Putamen (tissue), 1 donor: ENCODE measurements at places on chromosomes 2 and 18.

GRCh38 chr2:176405477-176405876 lies 136.2 kb downstream of the MTX2 start:
- no peak for DNase-seq

DNA sequence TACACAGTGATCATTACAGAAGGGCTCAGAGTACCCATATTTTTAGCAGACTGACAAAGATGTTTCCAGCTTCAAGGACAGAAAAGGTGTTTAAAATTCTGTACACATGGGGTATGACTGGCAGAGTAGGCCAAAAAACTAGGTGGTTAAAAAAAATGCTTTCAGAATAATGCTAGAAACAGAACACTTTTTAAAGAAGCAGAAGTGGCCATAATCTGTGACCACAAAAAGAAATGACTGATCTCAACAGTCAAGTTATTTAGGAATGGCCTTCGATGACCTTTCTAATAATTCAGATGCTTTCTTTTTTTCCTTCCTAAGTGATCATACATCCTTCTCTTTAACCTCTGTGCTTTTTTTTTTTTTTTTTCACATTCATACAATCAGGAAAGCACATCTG lies 4.1 kb upstream of the AQP4 start:
- no peak for DNase-seq

- no peak for DNase-seq
These were observed 65.9 kb downstream of the BCL2 start for GRCh38 chr18:63253428-63254372.

GRCh38 chr2:217467331-217467730 lies 535.5 kb downstream of the TNS1 start:
- DNase-seq = no peak

DNA sequence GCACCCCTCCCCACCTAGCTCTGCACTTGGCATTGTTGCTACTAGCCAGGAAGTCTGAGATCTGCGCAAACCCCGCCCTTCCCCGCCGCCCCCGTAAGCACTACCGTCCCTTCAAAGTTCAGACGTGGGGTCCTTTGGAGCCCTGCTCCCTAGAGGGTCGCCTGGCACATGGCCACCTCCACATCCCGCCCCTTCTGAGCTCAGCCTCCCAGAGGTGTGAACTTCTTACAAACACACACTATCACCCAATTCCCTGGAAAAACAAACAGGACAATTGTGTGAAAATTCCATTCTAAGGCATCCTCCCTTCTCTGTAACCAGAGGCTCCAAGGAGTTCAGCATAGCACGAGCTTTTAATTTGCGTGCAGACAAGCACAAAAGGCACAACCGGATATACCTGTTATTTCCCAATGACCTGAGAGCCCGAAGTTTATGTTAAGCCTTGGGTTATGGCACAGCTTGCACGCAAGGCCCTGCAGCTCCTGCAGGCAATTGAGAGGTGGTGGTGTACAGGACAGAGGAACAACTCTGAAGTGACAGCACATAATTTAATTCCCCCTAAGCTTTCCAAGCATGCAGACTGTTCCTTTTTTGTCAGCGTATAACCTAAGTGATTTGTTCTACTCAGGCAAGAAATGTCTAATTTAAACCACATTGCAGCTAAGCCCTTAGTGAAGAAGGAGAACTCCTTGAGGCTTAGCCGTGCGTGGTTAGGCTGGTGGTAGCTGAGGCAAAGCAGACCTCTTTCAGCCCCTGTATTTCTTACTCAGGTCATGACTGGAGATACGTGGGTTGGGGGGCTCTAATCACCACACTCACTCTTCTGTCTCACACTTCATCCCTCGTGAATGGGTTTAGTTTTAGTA lies 20.3 kb upstream of the CYP1B1 start:
- DNase-seq = no peak

DNA sequence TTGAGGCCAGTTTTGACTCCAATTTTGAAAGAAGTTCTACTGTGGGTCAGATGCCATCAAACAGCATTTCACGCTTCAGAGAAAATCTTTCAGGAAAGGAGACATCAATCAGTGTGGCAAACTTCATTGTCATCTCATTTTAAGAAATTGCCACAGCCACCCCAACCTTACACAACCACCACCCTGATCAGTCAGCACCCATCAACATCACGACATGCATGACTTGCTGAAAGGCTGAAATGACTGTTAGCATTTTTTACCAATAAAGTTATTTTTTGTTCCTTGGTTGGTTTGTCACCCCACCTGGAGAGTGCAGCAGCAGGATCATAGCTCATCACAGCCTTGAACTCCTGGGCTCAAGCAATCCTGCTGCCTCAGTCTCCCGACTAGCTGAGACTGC lies 10.4 kb downstream of the DNAJC10 start:
- no peak for DNase-seq

- DNase-seq = peak; percentile 33
These were observed 221.9 kb downstream of the DYM start for GRCh38 chr18:49238433-49239042.

DNA sequence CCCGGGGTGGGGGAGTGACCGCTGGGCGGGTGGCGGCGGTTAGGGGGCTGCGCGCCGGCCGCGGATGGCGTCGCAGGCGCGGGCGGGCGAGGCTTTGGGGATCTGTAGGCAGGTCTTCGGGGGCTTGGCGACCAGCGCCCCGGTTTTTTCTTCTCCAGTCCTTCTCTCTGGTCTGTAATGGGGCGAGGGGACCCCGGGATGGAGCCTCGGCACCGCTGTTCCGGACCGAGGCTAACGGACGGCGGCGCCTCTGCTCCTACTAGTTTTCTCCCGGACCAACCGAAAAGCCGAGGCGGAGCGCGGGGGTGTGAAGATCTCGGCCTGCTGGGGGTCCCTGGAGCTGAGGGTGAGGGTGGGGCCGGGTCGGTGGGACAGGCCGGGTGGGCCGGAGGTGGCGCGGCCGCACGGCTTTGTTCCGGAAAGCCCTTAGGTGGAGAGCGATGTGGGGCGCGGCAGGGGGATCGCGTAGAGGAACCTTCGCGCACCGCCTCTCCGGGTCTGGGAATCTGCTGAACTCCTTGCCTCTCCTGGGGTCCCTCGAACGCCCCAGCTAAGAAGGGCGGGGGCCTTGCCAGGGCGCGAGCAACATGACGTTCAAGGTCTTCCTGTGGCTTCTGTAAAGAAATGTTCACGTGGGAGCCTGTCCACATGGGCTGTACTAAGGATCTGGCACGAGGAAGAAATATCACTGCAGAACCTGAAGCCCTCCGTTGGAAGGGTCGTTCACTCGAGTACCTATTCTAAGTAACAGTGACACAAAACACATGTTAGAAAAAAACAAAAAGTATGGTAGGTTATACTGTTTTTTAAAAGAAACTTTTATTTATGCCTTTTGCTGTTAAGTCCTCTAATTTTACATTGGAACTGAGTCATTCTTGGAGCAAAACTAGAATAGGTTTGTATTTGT lies 861 bp downstream of the SLC39A10 start:
- DNase-seq = peak; percentile 59

DNA sequence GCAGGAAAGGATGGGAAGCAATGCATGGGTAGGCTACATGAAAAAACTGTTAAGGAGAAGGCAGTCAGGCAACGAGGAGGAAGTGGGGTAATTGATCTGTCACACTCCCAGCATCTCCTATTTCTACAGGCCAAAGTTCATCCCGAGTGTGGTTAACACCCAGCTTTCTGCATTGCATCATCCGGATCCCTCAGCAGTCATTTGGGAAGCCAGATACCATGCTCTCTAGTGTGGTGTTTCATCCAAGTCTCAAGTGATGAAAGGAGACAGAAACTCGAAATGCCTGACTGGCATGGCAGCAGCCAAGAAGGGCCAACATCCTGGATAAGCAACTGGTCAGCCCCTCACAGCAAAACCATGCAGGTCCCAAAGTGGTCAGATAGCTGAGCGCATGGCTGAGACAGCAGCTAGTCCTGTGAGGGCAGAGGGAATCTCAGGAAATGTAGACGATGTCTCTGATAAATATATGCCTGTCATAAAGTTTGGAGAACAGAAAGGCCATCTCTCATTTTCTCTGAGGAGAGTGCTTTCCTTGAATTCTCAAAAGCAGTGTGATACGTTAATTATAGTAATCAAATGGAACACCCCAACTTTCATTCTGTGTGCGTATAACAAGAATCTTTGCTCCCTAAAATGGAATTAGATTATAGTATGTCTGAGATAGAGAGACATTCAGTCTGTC lies 24.8 kb upstream of the HNRNPA3 start:
- DNase-seq = no peak

DNA sequence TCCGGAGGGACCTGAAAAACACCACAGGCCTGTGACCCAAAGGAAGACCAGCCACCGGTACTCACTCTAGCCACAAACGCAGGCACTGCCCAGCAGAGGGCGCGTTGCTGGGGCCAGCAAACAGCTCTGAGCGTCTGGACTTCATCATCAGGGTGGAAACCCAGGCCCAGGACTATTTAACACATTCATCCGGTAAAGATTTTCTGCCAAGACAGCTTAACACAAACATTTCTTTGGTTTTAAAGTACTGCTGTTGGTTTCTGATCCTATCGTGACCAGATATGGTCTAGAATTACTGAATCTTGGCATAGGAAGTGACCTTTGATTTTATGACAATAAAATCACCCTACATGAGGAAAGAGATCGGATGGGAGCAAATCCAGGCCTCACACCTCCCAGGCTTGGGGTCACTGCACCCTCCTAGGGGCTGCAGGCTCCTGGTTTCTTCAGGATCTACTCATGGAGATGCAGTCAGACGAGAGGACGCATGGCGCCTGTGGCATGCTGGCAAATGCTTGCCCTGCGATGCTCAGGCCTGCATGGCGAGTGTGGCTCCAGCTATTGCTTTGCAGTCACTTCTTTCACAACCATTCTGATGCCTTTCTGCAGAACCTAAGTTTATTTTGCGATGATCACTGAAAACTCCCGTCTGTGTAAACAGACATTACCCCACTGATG lies 130.4 kb downstream of the COL4A4 start:
- no peak for DNase-seq

GRCh38 chr2:203510941-203511305 lies 24.2 kb downstream of the RAPH1 start:
- DNase-seq = no peak

GRCh38 chr18:1057367-1057766 lies 152.7 kb downstream of the ADCYAP1 start:
- DNase-seq = no peak

DNA sequence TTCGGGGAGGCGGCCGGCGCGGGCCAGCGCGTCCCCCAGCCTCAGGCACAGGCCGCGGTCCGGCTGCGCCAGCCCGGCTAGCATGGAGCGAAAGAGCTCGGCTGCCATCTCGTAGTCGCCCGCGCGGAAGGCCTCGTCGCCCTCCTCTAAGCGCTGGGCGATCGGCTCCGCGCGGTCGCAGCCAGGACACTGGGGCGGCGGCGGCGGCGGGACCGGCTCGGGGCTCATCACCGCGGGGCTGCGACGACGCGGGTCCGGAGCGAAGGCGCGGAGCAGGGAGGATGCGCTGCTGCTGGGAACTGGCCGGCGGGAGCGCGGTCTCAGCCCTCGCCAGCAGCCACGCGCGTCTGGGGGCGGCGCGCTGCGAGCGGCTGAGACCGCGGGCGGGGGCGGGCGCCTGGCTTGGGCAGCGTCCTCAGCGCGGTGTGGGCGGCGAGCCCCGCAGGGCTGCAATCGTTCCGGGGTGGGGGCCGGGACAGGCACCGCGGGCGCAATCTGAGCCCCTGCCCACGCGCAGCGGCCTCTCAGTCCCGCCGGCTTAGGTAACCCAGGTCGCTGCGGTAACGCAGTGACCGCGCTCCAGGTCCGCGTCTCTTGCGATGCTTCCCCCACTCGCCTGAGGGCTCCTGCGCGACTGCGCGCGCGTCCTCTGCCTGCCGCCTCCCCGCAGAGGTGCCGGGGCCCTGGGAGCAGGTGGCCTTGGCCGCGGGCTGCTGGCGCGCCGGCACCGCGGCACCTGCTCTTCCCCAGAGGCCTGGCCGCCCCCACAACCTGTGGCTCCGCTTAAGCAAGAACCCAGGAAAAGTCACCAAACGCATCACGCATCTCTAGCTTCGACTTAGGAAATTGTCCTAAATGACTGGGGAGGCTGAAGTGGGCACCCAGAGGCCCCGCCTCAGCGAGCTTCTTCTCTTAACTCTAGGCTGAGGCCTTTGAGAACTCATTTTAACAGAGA lies at the start of gene LONRF2:
LONRF2 (minus strand) TSS at position 636 of the 955 bp plus-strand sequence; CDS start at position 228, 408 bp downstream.
- peak; percentile 53 for DNase-seq

DNA sequence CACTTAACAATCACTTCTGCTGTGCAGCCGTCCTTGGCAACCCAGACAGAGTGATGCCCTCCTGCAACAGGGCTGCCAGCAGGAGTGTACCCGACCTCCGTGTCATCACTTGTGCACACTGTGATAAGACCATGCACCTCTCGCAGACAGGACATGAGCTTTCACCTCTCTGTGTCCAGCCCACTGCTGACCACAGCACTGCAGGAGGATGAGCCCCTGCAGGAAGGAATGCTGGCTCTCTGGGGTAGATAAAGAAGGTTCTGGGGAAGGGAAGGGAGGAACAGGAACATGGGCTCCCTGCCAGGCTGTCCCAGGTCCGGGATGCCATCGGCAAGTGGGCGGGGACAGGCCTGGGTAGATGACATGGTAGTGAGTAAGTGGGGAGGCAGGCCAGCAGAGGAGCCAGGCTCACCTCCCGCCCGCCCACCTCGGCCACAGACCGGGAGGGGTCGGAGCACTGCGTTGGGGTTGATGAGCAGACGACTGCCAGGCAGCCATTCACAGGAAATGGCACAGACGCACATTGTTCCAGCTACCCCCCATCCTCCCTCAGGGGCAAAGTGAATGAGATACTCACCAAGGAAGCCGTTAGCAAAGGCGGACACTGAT lies 18.6 kb upstream of the COL6A3 start:
- DNase-seq = no peak

- DNase-seq = peak; percentile 98
These were observed 22.8 kb upstream of the PTMA start for GRCh38 chr2:231685349-231686191.

DNA sequence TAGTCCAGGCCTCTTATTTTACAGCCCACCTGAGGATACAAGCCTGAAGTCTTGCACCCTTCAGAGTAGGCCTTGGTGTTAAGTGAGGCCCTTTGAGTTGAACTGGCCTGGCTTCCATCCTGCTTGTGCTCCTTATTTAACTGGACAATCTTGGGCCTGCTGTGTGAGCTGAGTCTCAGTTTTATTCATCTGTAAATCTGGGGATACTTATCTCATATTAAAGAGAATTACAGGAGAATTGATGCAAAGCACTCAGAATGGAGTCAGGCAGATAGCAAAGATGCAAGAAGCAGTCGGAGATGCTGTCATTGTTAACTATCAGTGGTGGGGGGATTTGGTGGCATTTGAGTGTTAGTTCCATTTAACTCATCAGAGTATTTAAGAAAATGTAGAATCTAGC lies 36.8 kb downstream of the MFSD6 start:
- DNase-seq = no peak

GRCh38 chr2:168152902-168153530 lies 94.4 kb downstream of the STK39 start:
- DNase-seq = no peak
